ENCODE measurements at places on chromosomes 7 and 10.

GRCh38 chr7:124022551-124022950 lies 10.3 kb downstream of the TMEM229A start:
- DNase-seq: no peak

DNA sequence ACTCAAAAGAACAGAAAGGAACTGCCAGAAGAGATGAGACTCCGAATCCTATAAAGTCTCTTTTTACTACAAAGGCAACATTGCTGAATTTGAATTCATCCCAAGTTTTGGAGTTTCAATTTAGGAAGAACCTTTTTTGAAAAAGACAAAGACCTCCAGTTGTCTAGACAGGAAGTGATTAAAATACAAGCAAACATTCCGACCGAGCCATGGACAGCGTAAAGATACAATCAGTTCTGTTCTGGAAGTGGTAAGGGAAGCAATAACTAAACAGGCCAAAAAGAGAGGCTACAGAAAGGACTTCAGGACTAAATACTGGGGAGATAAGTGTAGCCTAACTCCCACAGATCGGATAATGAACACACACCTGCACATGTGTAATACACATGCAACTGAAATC lies 101.0 kb downstream of the SMURF1 start:
- DNase-seq: no peak

DNA sequence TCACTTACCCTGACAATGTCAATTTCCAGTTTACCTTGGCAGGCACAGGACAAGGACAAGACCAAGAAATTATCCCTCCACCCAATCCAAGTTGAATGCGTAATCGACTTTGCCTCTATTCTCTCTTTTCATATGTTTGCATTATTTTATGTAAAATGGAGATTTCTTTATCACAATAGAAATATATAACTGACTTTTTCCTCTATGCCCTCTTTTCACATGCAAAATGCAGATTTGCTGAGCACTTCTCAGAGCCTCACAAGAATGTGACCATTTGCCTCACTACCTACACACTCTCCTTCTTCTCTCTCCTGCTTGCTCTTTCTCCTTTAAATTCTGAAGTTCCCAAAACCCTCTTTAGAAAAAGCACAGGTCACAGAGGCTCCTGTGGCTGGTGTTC lies 15.1 kb downstream of the CYP3A43 start:
- DNase-seq: no peak

- no peak for DNase-seq
Observed at GRCh38 chr10:17943033-17943745, 8.5 kb upstream of the SLC39A12 start.

GRCh38 chr10:107264742-107265141 lies 100.2 kb upstream of the SORCS1 start:
- DNase-seq: no peak

- no peak for DNase-seq
Observed at GRCh38 chr10:121078036-121078435, 226.9 kb downstream of the WDR11 start.

- DNase-seq: no peak
Observed at GRCh38 chr7:137873524-137873923, 26.8 kb upstream of the DGKI start.

- DNase-seq: no peak
Observed at GRCh38 chr7:35785250-35785649, 15.6 kb upstream of the SEPTIN7 start.

- no peak for DNase-seq
Observed at GRCh38 chr10:131874991-131875451, 25.8 kb upstream of the PPP2R2D start.

GRCh38 chr7:84277628-84278224 lies 83.1 kb upstream of the SEMA3A start:
- DNase-seq: no peak

DNA sequence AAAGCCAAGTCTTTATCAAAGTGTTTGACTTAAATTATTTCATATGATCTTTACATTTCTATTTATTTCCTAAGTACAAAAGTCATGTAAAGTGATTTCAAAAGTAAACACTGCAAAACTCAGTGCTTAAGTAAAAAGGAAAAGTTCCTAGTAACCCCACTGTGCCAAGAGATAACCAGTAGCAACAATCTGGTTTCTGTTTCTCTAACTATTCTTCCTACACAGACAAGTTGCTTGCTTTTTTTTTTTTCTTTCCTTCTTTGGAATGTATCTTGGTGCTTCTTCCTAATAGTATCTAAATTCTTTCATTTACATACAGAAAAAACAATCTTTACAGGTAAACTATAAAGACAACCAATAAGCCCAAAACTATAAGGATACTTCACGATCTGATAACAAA lies 3.1 kb downstream of the JCAD start:
- no peak for DNase-seq

GRCh38 chr10:124912101-124912886 lies 29.6 kb upstream of the ZRANB1 start:
- DNase-seq: no peak

GRCh38 chr10:58513188-58514110 lies 777 bp downstream of the BICC1 start:
- no peak for DNase-seq

- no peak for DNase-seq
Observed at GRCh38 chr10:118034791-118035261, 11.9 kb downstream of the RAB11FIP2 start.

GRCh38 chr10:61541960-61542359 lies 88.8 kb upstream of the TMEM26 start:
- DNase-seq: no peak

GRCh38 chr10:47252093-47252780 lies 47.8 kb upstream of the GDF10 start:
- DNase-seq: no peak

GRCh38 chr7:43593010-43593409 lies 10.1 kb downstream of the STK17A start:
- no peak for DNase-seq

- no peak for DNase-seq
Observed at GRCh38 chr10:61836888-61837754, 64.4 kb upstream of the ARID5B start.

GRCh38 chr7:49639808-49640207 lies 133.6 kb upstream of the VWC2 start:
- no peak for DNase-seq

DNA sequence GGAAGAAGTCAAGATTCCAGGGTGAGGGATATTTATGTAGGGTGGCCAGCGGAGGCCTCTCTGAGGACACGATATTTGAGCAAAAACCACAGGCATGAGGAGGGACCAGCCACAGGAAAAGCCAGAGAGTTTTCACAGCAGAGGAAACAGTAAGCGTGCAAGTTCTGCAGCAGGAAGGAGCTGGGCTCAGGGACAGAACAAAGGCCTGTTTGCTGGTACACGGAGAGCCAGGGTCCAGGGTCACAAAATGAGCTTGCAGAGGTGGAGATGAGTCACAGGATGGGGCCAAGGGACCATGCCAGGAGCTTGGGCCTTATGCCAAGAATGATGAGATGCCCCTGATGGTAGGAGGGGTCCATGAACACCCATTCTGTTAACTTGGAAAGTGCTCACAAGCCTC lies 283.5 kb downstream of the PLXNA4 start:
- no peak for DNase-seq

Measured in stimulated activated CD8-positive, alpha-beta memory T cell treated with anti-CD3 and anti-CD28 coated beads, Interleukin-2, amount 100 ng/mL, for 1 hour (primary cell).